NCI-H2107 (cell line): ENCODE measurements at places on chromosomes 13 and 19.

GRCh38 chr19:39001041-39001440 is 25.5 kb upstream of the FBXO17 start:
- no peak for DNase-seq

DNA sequence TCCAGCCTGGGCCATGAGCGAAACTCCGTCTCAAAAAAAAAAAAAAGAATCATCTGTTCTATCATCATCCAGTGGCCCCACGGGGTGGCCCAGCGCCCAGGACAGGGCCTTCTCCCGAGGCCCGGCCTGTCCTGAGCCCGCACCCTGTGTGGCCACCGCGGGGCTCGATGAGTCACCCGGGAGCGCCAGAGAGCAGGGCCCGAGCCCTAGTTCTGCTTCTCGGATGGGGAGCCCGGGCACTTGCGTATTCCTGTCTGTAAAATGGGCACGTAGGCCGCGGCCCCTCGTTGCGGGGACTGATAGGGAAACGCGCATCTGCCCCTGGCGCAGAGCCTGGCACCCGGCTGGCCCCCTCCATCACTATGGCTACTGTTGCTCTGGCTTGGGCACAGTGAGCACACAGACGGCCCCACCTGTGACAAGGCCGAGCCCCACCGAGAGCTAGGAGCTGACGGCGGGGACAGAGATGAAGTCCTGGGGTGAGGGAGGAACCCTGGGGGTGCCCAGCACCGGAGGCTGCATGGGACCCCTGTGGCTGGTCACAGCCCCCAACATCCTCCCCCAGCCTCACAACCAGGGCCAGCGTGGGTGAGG is 21.3 kb upstream of the UQCR11 start:
- DNase-seq = no peak

DNA sequence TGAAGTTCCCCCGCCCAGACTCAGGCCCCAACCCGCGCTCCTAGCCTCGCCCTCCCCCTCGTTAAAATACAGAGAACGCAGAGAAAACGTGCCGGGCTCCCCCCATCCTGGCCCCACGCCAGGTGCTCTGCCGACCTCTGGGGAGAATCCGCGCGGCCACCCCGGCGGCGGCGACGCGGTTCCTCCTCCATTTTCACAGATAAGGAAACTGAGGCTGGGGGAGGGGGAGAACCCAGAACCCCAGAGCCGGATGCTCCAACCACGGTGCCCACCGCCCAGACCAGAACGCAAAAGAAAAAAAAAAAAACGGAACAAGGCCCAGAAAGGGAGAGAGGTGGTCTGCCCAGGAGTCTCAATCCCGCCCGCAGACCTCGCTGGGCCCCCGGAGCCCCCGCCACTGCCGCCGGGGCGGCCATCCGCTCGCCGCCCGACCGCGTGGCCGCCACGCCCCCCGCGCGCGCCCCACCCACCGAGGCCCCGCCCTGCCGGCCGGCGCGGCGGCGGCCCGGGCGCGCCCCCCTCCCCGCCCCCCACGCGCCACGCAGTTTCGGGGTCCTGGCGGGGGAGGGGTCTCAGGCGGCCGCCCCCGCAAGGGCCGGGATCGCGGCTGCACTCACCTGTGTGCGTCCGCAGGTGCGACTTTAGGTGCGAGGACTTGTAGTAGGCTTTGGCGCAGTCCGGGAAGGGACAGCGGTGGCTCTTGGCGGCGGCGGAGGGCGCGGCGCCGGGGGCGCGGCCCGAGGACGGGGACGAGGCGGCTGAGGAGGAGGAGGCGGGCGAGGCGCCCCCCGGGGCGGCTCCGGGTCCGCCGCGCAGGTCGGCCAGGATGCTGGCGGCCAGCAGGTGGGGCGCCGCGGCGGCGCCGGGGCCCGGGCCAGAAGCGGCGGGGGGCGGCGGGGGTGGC is 703 bp downstream of the KLF16 start:
- no peak for DNase-seq

DNA sequence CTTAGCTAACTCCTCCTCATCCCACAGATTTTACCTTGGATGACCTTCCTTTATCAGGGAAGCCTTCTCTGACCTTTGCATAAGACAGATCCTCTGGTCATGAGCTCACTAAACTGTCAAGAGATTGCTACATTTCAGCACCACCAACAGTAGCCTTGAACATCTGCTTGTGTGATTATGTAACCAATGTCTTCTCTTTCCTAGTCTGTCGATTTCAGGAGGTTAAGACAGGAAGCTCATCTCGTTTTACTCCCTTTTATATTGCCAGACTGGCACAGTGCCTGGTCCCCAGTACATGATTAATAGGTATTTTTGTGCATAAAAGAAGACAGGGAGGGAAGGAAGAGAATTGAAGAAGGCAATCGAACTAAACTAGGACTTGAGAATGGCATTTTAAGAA is 1697.7 kb downstream of the EFNB2 start:
- DNase-seq = no peak

DNA sequence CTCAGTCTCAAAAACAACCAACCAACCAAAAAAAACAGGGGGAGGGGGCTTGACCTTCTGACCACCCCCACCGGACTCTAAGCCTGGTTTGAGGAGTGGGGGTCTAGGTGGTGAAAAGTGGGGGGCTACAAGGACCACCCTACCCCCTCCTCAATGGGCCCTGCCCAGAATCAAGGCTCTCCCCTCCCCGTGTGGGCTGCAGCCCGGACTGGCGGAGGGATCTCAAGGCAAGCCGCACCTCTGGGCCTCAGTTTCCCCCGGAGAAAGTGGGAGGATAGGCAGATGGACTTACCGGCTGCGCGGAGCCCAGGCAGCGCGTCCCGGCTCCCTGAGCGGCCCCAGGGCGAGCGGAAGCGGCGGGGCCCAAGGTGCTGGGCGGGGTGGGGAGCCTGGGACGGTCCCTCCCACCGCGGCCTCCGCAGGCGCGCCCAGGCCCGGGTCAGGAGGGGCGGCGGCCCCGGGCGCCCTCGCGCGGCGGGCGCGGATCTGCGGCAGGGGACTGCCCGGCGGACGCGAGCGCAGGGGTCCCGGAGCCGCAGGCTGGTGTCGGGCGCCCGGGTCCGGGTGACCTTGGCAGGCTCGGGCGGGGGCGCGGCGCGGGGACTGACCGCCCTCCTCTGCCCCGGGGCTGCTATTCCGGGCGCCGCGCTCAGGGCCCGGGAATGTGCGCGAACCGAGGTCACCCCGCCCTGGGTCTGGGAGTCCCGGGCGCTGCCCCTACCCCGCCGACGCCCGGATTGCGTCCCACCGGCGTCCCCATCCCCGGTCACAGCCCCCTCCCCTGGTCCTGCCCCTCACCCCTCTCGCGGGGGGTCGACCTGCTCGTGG is at the start of gene ADAMTSL5:
Gene ADAMTSL5, minus strand, starts transcription at position 349 of the 828 bp plus-strand sequence. CDS start 2,076 bp downstream, outside the sequence.
- DNase-seq = no peak

DNA sequence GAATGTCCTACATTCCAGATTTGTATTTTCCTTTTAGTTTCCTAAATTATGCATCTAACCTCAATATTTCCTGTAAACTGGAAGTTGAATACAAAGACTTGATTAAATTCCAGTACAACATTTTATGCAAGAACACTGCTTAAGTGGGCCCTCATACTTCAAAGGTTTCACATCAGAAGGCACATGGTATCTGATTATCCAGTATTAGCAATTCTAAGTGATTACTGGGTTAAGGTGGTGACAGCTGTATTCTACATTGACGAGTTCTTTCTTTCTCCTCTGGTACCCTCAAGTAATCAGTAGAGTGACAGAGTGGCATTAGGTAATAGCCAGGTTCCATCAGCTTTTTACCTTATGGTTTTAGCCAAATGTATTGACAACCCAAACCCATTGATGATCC is 18.3 kb downstream of the BIVM start:
- no peak for DNase-seq

DNA sequence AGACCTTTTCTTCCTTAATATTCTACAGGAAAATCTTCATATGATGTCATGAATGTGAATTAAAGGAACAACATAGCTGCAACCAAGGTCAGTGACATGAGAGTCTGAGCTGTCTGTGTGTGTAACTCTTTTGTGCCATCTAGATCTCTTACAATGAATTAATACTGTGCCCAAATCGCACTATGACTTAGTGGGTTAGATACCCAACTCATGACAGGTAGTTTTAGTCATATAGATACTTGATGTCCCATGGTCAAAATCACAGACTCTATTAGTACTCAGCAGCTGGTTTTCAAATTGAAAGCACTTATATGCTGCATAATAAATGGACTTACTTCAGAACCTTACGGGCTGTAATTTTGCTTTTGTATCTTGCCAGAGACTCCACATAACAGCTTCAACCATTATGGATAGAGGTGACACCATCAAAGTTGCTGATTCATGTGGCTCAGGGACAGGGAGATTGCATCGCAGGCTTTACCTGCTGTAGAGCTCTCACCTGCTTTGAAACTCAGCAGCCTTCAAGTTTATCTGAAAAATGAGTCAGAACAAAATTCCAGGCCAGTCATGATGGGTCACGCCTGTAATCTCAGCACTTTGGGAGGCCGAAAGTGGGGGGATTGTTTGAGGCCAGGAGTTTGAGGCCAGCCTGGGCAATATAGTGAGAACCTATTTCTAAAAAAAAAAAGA is 12.3 kb upstream of the ZNF283 start:
- DNase-seq = no peak

- DNase-seq = no peak
Observed at GRCh38 chr19:39183104-39183503, 13.7 kb upstream of the NCCRP1 start.

- DNase-seq = no peak
Observed at GRCh38 chr19:47437500-47437899, 18.2 kb upstream of the MEIS3 start.

- no peak for DNase-seq
Observed at GRCh38 chr19:55672418-55672817, 2.6 kb upstream of the EPN1 start.

DNA sequence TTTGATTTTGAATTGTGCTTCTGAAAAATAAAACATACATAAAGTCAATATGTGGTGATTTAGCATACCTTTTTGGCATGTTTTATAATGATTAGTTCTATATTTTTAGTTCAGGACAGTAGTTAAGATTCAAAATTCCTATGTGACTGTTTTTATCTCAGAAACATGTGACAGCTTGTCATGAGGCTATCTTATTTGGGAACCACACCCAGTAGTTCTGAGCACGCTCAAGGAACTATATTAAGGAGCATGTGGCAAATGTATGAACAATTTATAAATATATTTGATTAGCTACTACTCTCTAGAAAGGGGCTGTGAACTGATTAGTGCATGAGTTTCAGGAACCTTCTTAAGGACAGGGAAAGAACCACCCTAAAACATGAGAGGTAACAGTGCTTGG is 38.8 kb downstream of the FGF9 start:
- DNase-seq = no peak

GRCh38 chr13:69856331-69856730 is 251.3 kb upstream of the ATXN8OS start:
- no peak for DNase-seq

DNA sequence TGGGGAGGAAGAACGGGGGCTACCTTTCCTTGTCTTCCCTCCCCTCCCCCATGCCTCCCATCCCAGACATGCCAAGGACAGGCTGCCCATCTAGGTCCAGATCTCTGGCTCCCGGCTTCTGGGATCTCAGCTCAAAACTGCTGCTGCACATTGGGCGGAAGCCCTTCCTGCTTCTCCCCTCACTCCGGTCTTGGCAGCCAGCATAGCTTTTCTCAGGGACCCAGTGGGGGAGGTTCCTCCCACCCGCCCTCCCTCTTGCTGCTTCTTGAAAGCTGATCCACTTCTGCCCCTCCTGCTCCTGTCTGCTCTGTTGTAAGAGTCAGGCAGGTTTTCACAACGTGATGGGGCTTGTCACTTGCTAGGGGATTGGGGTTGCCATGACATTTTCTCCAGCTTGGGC is 21.7 kb upstream of the RNF17 start:
- DNase-seq = peak; percentile 23

- no peak for DNase-seq
Observed at GRCh38 chr19:29662604-29663404, 2.5 kb upstream of the PLEKHF1 start.

DNA sequence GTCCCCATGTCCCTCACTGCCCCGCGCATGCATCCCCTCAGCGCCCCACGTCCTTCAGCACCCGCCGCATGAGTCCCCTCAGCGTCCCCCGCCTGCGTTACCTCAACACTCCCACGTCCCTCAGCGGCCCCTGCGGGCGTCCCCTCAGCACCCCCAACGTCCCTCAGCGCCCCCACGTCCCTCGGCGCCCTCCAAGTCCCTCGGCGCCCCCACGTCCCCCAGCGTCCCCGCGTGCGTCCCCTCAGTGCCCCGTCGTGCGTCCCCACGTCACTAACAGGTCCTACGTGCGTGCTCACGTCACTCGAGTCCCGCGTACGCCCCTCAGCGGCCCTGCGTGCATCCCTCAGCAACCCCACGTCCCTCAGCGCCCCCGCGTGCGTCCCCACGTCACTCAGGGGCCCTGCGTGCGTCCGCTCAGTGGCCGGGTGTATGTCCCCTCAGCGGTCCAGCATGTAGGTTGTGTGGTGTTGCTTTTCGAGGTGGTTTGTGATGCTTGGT is 19.5 kb upstream of the GAS6 start:
- no peak for DNase-seq

GRCh38 chr13:96958286-96958891 is 35.9 kb downstream of the OXGR1 start:
- DNase-seq = peak; percentile 1

DNA sequence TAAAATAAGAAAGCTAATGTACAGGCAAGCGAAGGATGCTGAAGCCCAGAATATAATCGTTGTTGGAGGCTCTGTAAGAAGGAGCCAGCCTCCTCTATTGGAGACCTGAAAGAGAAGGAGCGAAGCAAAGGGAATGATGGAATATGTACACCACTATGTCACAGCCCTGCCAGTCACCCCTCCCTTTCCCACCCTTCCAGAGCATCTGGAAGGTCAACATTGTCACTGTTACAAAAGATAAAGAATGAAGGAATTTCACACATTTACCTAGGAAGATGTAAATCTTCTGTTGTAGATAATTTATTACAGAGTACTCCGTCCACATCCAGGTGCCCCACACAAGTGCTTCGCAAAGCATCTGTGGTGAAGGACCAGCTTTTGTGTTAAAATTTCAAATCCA is 39.7 kb upstream of the SACS start:
- no peak for DNase-seq

DNA sequence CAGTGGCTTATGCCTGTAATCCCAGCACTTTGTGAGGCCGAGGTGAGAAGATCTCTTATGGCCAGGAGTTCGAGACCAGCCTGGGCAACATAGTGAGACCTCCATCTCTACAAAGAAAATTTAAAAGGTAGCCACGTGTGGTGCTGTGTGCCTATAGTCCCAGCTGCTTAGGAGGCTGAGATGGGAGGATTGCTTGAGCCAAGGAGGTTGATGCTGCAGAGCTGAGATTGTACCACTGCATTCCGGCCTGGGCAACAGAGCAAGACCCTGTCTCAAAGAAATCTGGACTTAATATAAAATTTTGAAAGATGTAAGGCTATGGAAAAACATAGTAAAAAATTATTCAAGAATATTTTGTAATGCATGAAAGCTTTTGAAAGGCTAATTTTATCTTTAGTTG is 65.3 kb upstream of the RNF113B start:
- DNase-seq = no peak

GRCh38 chr13:25701304-25701703 is 329.5 kb downstream of the ATP8A2 start:
- no peak for DNase-seq

DNA sequence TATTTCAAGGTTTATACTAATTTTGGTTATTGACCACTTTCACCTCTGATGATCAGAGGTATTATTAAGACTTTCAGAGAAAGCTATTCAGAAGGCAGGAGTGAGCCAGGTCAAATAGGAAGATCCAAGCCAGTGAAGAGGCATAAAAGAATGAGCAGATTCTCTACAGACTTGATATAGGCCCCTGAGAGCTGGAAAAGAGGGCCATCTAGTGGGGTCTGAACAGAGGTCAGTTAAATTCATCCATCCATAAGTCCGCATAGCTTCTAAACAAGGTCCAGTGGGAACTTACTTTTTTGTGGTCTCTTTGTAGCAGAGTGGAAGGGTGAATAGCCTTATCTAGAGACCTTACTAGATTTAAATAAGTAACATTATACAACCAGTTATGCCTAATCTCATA is 126.6 kb upstream of the UFM1 start:
- DNase-seq = no peak
